AG10803 (cell line): ENCODE measurements at places on chromosomes 1 and 21.

GRCh38 chr1:82700476-82700875, 899.7 kb downstream of the ADGRL2 start:
- DNase-seq, result no peak

- DNase-seq, result peak; percentile 13
These were observed 347.3 kb downstream of the DPYD start for GRCh38 chr1:97573553-97573952.

DNA sequence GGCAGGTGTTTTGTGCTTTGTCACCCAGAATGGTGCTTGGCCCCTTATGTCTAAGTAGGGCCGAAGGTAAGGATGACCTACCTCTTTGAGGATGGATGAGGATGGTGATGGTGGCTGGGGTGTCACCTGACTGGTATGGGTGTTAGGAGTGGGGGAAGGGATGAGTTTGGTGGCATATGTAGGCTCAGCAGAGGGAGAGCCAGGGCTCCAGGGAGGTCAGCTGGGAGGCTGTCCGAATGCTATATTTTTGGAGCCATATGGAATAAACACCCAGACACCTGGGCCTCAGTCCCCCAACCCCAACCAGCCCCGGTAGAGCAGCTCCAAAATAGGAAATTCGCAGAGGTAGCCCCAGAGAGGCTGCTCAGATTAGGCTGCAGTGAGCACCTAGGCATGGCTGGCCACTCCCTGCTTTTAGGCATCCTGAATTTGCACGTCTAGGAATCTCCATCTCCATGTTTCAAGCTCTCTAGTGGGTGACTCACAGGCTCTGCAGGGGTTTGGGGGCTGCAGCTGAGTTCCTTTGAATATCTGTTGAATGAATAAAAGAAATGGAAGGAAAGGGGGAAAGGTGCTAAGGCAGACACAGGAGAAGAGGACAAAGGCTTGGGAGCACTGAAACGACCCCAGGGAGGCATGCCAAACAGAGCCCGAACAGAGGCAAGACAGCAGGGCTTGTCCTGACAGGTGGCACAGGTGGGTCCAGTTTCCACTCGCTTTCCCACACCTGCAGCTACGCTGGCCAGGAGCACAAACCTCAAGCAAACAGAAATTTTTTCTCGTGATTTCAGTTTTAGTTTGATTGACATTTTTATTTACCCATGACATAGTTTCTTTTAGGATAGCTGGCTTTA, 135.3 kb upstream of the EDN2 start:
- no peak for DNase-seq

GRCh38 chr21:45745256-45745655, 101.7 kb downstream of the PCBP3 start:
- DNase-seq, result no peak

GRCh38 chr1:216690603-216691002, 32.6 kb downstream of the ESRRG start:
- DNase-seq, result no peak

GRCh38 chr1:192872010-192872409, 63.2 kb downstream of the RGS2 start:
- no peak for DNase-seq

DNA sequence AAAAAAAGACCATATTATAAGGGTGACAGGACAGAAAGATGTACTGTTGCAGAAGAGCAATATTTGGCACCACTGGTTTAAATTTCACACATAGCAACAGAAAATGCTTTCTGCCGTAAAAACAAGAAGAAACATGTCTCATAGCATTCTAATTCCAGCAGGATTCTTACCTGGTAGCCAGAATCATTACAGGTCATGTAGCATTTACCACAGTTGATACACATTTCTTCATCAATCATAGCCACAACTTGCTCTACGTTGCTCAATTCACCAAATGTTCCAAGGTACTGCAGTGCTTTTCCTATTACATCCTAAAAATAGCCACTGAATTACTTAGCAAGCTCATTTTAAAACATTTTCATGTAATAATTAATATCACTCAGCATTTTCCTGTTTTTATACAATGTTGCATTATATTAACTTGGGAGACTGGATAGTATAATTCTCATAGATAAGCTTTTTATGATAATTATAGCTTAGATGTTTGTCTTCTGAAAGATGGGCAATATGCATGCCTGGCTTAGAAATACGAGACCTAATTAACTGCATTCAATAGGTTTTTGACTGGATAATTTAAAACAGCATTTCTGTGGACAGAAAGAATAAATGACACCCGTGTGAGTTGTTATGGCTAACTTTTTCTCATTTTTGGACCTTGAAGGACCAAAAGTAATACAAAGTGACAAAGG, 360.7 kb downstream of the PTBP2 start:
- DNase-seq, result no peak

DNA sequence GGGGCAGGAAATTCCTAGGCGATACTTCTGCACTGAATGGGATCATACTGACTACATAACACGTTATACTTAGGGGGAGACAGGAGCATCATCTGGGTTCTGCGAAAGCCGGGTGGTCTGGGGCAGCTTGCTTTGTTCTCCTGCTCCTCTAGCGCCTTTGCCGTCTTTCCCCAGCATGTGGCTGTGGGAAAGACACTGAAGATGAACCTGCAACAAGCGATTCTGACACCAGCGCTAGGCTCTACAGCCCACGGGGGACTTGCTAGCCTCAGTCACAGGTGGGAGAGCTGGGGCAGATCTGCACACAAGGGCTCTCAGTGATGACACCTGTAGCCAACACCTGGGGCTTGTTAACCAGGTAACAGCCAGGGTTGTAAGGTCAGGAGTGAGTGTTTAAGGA, 51.8 kb downstream of the CD46 start:
- DNase-seq, result no peak

DNA sequence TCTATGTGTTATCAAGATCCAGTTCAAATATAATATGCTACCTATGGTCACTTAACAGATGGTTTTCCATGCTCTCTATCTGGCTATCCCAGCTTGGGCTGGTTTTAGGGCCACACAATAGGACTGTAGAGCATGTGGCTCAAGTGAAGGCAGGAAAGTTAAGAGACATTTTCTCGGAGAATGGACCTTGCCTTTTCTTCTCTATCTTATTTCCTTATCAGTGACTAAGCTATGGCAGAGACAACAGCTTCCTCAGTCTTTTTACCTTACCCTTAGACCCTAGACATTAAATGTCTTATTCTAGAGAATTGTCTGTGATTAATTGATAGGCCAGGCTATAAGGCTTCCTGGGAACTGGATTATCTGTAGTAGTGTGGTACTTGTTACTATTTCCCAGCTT, 28.1 kb downstream of the CD101 start:
- no peak for DNase-seq

DNA sequence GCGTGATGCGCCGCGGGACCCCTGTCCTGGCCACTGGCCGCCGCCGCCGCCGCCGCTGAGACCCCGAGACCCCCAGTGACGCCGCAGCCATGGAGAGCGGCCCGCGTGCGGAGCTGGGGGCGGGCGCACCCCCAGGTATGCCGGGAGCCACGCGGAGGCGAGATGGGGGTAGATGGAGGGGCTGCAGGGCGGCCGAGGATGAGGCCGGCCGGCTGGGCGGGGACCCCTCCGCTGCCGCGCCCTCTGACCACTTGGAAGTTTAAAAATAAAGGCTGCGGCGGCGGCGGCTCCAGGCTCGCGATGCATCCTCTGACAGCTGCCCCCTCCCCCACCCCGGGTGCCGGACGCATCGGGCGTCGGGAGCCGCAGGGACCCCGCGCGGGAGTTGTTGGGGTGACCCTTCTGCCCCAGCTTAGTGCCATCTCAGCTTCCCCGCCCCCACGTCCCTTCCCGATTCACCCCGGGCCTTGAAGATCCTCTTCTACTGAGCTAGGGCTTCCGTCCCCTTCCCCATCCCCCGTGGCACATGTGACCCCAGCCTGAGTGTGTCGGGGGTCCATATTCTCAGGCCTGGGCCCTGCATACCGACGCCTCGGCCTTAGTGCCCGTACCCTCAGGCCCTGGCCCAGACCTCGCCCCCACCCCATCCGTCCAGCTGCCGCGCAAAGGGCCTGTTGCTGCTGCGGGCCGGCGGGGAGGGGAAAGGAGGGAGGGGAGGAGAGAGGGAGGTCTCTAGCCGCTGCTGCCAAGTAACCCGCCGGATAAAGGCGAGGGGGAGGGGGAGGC, 562 bp downstream of the MAP7D1 start:
- DNase-seq, result no peak

DNA sequence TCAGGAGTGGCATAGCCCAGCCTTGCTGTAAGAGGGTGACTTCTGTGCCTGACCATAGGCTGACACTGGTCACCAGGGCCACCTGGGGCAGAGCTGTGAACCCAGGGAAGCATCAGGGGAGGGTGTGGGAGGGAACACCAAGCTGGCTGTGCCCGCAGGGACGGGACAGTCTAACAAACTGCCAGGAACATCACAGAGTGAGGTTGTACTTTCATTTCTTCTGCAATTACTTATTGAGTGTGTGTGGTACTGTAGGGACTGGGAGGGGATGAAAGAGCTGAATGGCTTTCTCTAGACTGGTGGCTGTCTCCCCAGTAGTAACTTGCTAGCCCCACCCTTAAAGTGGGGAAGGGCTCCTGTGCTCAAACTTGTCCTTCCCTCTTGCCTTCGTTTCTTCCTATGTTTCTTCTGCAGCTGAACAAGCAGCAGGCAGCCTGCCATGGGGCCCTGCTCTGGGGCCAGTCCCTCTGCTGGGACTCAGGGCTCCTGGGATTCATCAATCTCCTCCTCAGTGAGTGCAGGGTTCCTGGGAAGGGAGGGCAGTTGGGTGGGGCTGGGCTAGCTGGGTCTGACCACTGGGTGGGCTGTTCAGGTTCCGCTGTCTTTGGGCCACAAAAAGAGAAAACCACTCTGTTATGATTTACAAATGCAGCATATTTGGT, 39.7 kb upstream of the ETV3 start:
- DNase-seq, result no peak

- no peak for DNase-seq
These were observed 22.0 kb upstream of the BCAR3 start for GRCh38 chr1:93703643-93704042.

- DNase-seq, result no peak
These were observed 989 bp downstream of the ACTA1 start for GRCh38 chr1:229432905-229433304.

GRCh38 chr1:33393524-33393923, 37.4 kb downstream of the PHC2 start:
- no peak for DNase-seq

DNA sequence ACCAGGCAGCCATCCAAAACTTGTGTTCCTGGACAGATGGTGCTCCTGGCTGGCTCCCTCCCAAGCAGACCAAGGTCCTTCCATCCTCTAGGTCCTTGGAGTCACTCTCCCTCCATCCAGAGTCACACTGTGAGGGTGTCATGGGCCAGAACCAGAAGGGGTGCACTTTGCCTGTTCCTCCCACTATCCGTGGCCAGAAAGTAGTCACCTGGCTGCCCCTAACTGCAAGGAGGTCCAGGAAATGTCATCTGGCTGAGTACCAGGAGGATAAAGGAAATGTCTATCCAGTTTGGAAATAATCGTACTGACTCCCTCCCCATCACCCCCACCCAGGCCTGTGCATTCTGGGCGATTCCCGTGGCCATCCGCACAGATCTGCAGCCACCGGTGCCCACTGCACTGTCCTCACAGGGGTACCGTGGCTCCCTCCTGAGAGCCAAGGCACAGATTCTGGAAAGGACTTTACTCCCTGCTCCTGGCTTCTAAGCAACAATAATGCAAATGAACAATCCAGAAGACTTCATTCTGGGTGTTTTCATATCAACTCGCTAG, 253.2 kb downstream of the NPHP4 start:
- DNase-seq, result no peak

- peak; percentile 89 for DNase-seq
These were observed at the start of gene ST3GAL3 for GRCh38 chr1:43707190-43708001. Gene ST3GAL3, plus strand, starts transcription at chr1:43707536. Its CDS starts 28,727 bp downstream, at chr1:43736263.

GRCh38 chr1:234262754-234263105, 110.5 kb upstream of the COA6 start:
- peak; percentile 37 for DNase-seq

DNA sequence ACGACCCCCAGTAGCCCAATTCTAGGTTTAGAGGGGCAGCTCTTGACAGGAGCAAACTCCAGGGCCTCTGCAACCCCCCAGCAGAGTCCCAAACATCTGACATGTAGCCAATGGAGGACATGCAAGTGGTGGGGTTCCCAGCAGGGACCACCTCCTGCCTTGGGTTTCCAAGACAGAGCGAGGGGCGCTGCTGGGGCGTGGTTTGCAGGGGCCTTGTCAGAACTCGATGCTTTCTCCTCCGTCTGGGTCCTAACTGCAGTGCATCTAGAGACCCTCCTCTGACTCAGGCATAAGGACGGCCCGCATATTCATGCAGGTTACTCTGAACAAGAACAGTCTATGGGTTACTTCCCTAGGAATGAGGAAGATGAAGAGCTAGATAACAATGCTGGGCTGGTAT, 17.2 kb downstream of the EPHX1 start:
- no peak for DNase-seq

- no peak for DNase-seq
These were observed 202.6 kb downstream of the PTPRC start for GRCh38 chr1:198841477-198841876.

- no peak for DNase-seq
These were observed 19.8 kb downstream of the FAF1 start for GRCh38 chr1:50940291-50940690.

- peak; percentile 32 for DNase-seq
These were observed 12.8 kb upstream of the MPZL1 start for GRCh38 chr1:167708940-167709389.

DNA sequence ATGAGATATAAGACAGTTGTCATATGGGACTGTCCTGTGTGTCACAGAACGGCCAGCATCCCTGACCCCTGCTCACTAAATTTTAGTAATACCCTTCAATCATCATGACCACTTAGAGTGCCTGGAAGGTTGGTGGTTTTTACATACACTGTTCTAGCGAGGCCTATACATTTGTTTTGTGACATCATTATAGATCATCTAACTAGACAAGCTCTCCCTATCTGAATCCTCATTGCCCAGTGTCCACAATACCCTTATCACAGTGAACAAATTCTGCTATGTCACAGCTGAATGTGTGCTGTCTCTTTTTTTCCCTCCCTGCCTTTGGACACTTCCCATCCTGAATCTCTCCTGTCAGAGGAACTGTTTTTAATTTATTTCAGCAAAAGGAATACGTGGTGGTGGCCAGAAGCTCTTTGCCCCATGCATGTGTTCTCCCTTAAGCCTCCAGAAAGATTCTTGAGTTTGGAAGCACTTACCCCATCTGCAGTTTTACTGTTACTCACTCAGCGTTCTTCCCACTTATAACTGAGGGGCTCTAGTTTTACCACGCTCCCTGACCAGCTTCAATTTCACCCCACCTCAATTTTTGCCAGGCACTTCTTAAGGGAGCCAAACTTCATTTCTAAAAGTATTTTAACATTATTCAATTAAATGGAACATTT, 70.3 kb downstream of the OLFML2B start:
- peak; percentile 55 for DNase-seq

GRCh38 chr1:164064501-164064900, 494.5 kb upstream of the PBX1 start:
- DNase-seq, result peak; percentile 1

DNA sequence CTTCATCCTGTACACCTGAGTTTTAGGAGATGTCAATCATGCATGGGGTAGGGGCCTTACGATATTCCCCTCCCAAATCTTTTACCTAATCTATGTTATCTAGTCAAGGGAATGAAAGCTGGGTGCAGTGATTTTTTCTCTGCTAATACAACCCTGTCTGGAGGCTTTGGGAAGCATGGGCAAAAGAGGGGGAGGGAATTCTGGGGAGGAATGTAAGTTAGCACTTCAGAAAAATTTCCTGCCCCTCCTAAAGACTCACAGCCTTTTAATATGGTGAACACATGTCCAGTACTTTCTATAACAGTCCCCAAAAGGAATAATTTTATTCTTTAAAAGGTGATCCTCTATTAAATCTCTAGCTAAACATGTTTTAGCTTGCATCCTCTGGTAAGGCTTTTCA, 25.6 kb upstream of the PRELP start:
- peak; percentile 65 for DNase-seq

- no peak for DNase-seq
These were observed at the start of gene LRRC7 for GRCh38 chr1:69567652-69568420. Gene LRRC7, plus strand, starts transcription at chr1:69567922. Its CDS starts 718 bp downstream, at chr1:69568640.
